ENCODE measurements at places on chromosomes 1 and 21.
A peak's percentile ranks its signal among the peaks of the same experiment; 100 is the strongest.

DNA sequence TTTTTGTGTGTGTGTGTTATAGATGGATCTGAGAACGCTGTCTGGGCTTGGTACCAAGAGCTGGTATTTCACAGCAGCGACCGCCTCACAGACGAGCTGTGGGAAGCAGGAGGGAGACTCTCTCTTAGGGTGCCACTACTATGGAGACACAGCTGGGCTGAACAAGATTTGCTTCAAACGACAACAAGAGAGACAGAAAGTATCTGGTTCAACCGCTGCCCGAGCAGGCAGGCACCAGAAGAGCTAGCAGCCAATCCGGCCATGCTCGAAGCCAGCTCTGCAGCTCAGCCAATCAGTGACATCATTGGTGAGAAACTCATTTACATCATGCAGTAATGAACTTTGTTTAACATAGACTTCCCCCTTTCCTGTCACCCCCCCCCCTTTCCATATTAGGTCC, 341.3 kb downstream of the USP25 start:
- peak; percentile 57 for DNase-seq

- no peak for DNase-seq
Observed at GRCh38 chr1:58726581-58726980, 26.7 kb upstream of the MYSM1 start.

DNA sequence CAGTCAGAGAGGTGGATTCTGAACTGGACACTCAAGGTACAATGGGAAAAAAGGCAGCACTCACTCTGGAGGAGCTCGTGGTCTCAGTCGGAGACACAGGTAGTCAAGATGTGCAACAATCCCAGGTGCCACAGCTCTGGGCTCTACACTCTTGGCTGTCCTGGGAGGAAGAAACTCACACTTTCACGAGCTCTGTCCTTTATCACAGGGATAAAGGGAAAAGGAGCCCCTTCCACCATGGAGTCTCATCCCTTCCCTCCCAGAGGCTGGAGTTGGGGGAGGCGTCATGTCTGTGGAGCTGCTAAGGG, 20.3 kb downstream of the CDK18 start:
- no peak for DNase-seq

GRCh38 chr1:234944439-234945344, 183.9 kb downstream of the TOMM20 start:
- DNase-seq, result peak; percentile 77

DNA sequence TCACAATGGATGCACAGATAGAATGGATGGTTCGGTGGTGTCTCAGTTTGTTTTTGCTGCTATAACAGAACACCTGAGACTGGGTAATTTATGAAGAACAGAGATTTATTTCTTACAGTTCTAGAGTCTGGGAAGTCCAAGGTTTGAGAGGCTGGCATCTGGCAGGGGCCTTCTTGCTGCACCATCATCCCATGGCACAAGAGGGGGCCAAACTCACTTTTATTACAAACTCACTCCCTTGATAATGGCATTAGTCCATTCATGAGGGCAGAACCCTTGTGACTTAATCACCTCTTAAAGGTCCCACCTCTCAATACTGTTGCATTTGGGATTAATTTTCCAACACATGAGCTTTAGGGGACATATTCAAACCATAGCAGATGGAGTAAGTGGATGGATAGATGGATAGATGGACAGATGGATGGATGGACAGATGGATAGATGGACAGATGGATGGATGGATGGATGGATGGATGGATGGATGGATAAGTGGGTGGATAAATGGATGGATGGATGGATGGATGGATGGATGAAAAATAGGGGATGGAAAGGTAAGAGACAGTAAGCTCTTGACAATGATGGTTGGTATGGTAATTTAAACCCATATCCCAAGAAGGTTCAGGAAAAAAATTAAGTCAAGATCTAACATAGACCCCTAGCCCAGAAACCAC, 16.5 kb downstream of the CAMK2N1 start:
- DNase-seq, result no peak

DNA sequence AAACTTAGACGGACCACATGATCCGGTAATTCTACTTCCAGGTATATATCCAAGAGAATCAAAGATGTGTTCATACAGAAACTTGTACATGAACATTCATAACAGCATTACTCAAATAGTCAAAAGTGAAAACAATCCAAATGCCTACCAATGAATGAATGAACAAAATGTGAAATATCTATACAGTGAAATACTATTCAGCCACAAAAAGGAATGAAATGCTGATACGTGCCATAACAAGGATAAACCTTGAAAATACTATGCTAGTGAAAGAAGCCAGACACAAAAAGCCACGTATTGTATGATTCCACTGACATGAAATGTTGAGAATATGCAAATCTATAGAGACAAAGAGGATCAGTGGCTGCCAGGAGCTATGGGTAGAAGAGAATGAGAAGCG, 18.3 kb downstream of the TARBP1 start:
- no peak for DNase-seq

GRCh38 chr21:43867332-43867703, 2.3 kb downstream of the AGPAT3 start:
- DNase-seq, result no peak

DNA sequence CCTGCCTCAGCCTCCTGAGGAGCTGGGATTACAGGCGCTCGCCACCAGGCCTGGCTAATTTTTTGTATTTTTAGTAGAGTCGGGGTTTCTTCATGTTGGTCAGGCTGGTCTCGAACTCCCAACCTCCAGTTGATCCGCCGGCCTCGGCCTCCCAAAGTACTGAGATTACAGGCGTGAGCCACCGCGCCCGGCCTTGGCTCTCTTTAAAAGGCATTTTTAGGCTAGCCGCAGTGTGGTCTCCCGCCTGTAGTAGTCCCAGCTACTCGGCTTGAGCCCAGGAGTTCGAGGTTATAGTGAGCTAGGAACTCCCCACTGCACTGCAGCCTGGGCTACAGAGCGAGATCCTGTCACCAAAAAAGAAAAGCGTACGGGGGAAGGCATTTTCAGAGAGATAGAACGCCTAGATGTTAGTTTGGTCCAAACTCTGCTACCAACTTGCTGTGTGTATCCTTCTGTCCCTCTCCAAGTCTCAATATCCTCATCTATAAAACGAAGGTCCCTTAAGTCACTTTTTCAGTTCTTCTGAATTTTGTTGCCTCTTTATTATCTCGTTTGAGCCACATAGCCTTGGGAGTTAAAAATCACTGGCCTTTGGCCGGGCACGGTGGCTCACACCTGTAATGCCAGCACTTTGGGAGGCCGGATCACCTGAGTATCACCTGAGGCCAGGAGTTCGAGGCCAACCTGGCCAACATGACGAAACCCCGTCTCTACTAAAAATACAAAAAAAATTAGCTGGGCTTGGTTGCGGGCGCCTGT, 734 bp downstream of the MED18 start:
- DNase-seq, result peak; percentile 32

DNA sequence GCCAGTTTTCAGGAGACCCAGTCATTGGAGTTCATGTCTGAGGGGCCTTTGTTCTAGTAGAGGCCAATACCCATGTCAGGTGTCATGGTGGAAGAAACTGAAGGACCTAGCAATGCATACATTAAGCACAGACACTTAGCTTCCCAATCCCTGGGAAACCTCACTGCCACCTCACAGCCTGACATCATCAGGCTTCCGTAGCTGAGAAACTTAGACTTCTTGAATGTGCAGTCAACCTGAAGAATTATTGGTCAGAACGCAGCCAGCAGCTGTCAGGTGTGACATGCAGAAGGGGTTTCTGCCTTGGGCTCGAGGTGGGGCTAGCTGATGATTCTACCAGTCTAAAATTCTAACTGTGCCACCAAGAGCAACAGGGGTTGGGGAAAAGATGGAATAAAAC, 1.9 kb upstream of the ITPKB start:
- no peak for DNase-seq

DNA sequence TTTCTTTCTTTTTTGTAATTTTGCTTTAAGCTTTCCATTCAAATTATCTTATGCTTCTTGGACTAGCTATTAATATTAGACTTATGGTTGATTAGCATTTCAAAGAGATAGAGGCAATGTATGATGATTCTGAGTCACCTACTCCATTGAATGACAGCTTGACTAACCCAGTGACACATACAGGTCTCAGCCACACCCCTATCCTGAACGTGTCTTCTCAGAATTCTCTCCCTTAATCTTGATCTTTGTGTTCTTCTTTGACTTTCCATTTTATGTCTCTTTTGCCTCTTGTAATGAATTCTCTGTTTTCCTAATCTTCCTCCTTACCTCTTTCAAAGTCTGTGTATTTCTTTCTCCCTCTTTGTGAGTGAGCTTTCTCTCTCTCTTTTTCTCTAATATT, 241.1 kb downstream of the PDE4B start:
- no peak for DNase-seq

DNA sequence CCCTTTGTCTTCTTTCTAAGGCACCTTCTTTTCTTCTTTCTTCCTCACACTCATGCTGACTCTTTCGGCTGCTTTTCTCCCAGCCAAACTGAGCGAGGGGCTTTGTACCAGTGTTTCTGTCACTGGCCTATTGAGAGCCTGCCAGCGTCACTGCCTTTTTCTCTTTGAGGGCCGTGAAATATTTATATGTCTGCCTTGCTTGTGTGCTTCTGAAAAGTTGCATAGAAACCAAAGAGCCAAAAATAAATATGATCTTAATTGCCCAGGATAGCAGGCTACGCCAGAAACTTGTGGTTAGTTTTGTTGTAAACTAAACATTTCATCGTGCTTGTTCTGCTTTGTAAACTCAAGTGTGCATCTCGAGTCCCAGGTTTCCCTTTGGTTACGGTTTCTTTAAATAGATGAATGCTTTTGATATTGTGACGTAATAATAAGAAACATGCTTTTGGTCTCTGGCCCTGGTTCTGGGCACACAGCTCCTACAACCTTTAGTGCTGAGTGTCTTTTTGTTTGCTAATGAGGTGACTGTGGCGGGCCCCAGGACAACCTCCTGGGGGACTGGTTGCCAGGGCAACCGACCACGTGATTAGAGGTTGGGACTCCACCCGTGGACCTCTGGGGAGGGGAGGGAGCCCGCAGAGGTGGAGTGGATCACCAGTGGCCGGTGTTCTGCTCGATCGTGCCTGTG, 10.8 kb downstream of the SLC37A1 start:
- DNase-seq, result peak; percentile 80

DNA sequence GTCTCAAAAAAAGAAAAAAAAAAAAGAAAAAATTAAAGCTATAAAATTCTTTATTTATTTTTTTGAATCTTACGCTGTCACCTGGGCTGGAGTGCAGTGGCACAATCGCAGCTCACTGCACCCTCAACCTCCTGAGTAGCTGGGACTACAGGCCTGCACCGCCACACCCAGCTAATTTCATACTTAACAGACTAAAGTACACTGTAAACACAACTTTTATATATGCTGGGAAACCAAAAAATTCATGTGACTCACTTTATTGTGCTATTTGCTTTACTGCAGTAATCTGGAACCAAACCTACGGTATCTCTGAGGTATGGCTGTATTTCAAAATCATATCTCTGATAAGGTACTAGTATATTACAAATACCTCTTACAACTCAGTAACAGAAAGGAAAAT, 40.3 kb downstream of the HSF2BP start:
- DNase-seq, result no peak

GRCh38 chr1:195475568-195475967, 1132.7 kb downstream of the KCNT2 start:
- no peak for DNase-seq

All from muscle of leg (tissue), 16 donors.